Posterior vena cava (tissue), 2 donors: ENCODE measurements at places on chromosomes 7 and 10. TPM values are rescaled to one million over a fixed set of nuclear protein-coding genes. Genes with fewer than 3 reads are reported as not detected.
A peak's percentile ranks its signal among the peaks of the same experiment; 100 is the strongest.

Gene ADGRA1
- 0.10 TPM for total RNA-seq

- DNase-seq, result peak; percentile 73
Observed at GRCh38 chr10:46226232-46226631, 60.6 kb upstream of the ANTXRL start.

DNA sequence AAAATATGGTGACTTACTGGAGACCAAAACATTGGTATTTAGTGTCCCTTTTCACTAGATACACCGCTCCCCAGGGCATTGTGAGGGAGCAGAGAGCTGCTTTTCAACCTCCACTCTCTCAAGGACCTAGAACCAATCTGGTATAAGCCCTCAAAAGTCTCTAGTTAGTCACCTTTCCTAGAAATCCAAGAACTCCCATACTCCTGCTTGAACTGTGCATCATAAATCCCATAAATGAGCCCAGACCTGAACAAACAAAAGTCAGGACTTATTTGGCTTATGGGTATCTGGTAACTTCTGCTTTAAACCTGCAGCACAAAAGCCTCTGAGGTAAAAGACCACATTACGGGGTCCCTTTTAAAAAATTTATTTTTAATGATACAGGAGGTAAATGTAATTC, 603.1 kb upstream of the LRRTM3 start:
- no peak for DNase-seq

DNA sequence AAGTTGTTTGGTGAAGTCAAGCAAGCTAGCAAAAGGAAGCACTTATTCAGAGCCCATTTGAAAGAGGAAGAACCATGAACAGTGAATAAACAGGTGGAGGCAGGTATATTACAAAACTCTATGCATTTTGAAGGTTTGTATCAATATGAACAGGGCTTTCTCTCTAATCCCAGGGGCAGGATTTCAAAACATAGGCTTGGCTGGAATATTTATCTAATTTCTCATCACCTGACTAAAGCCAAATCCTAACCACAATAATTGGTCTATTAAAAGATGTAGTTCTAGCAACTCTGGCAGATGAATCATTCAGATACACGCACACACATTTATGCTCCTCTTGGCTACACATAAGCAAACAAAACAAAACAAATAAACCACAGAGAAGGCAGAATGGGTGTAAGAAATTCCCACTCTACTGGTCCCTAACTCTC, 554.4 kb downstream of the INHBA start:
- DNase-seq, result no peak

GRCh38 chr10:25036381-25036780, 20.0 kb downstream of the THNSL1 start:
- DNase-seq, result no peak

DNA sequence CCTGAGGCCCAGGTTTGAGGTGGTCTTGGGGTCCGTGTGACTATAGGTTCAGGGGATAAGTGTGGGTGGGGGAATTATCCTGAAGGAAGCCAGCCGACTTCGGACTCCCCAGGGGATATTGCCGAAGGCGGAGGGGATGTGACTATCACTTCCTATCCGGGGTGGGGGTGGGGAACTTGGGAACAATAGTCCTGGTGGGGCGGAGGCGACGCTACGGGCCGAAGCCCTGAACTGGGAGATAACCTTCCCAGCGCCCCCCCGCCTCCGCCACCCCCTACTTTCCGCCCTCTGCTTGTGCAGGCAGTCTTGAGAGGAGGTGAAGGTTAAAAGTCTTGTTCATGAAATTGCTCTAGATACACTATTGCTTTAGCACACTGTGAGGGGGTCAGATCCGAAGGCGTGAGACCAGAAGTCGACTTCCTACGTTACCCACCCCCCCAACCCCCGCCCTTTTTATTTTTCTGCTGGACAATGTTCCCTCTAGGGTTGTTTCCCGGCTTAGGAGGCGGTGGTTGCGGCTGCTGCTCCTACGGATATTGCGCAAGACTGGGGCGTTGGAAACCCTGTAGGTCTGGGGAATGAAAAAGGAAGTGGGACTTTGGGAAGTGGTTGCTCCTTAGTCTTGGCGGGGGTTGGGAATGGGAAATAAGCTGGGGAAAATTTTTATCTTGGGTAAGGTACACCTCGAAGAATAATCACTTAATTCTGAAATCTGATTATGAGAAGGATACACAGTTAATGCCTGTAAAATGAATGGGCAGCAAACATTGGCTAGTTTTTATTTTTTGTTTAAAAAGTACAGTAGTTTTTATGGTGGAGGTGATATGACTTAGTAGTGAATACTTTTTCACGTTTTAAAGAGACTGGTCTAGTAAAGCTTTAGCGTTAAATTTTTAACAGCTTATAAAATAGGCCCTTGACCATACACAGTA, 1.5 kb downstream of the PTPN12 start:
- DNase-seq, result peak; percentile 95

Gene TMEM213
- total RNA-seq, result not detected

Gene AGR2
- not detected for total RNA-seq

Gene PTPRZ1
- 1.8 TPM for total RNA-seq

DNA sequence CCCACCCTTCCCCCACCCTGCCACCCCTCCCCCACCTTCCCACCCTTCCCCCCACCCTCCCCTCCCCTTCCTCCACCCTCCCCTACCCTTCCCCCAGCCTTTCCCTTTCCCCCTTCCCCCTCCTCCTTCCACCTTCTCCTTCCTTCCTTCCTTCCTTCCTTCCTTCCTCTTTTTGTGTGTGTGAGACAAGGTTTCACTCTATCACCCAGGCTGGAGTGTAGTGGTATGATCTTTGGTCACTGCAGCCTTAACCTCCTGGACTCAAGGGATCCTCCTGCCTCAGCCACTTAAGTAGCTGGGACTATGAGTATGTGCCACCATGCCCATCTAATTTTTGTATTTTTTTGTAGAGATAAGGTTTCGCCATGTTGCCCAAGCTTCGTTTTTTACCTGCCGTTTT, 35.2 kb downstream of the CYP17A1 start:
- DNase-seq, result no peak

- peak; percentile 80 for DNase-seq
Observed at GRCh38 chr7:27154901-27155815, 1.3 kb downstream of the HOXA7 start.

Gene TACC2
- 75.8 TPM for total RNA-seq

Gene GRB10
- 52.6 TPM for total RNA-seq

GRCh38 chr7:155921804-155922066, 109.5 kb upstream of the SHH start:
- DNase-seq, result no peak

Gene NKX6-2
- not detected for total RNA-seq

Gene STRA8
- not detected for total RNA-seq

Gene ZP3
- total RNA-seq, result 0.43 TPM

Gene AIFM2
- total RNA-seq, result 9.6 TPM

Gene NOS3
- 27.9 TPM for total RNA-seq

- DNase-seq, result no peak
Observed at GRCh38 chr10:97483506-97483905, 14.7 kb downstream of the MMS19 start.

- no peak for DNase-seq
Observed at GRCh38 chr7:150797661-150798060, 2.5 kb downstream of the TMEM176B start.

Gene PDE6C
- total RNA-seq, result not detected

Gene EN2
- 0.14 TPM for total RNA-seq

Gene PMPCB
- 43.5 TPM for total RNA-seq

GRCh38 chr7:123864012-123864411, 19.0 kb downstream of the HYAL4 start:
- no peak for DNase-seq

DNA sequence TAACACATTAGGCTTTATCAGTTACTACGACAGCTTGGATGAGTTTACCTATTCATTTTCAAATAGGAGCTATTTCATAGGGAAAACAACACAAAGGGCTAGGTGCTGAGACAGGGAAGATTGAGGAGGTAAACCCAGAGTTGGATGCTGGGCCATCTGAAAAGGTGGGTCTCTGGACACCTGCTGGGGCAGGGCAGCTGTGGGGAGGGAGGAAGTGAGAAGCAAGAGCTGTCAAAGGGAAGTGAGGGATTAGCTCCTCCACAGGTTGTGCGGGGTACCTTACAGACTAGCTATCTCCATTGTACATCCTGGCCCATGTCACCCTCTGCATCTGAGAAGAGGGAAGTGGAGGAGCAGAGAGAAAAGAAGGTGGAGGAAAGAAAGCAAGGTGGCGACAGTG, 48.9 kb downstream of the BLNK start:
- no peak for DNase-seq

Gene C10orf67
- total RNA-seq, result not detected

DNA sequence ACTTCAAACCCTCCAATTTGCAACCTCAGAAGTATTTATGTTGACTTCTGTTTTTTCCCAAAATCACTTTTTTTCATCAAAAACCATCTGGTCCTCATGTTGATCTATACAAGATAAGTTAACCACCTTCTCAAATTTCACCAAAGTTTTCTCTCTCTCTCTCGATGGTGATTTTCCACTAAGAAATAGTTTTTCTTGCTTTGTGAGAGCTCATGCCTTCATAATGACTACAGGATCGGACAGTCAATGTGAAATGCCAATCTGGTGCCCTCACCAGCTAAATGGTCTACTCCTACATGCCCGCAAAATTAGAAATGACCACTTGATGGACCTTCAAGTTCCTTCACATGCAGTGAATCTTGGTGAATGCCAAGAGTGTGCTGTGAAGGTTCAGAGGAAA, 40.4 kb downstream of the CNNM1 start:
- DNase-seq, result no peak

DNA sequence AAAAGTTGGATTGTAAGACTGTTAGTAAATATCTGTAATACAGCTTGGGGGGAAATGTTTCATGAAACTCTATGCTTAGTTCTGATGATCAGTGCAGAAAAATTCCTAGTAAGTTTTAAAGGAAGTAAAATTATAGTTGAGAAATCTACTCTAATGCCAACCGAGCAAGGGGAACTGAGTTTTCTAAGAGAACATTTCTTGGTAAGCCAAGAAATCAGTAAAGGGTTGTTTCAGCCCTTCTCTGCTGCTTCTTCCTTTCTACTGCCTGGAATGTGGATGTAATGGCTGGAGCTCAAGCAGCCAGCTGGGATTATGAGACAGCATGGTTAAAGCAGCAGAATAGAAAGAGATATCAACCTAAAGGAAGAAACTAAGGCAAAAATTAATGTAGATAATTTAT, 15.9 kb upstream of the AKR1B1 start:
- no peak for DNase-seq

Gene UNCX
- not detected for total RNA-seq
